ENCODE measurements at places on chromosomes 16 and 17.

DNA sequence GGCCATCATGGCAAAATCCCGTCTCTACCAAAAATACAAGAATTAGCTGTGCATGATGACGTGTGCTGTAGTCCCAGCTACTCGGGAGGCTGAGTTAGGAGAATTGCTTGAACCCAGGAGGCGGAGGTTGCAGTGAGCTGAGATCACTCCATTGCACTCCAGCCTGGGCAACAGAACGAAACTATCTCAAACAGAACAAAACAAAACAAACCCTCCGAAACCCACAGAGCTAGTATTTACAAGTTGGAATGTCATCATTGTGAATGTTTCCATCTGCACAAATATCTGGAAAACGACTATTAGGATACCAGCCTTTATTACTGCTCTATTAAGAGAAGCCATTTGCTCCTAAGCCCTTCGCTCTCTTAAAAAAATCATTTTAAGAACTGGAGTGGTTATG lies 26.0 kb downstream of the SMARCE1 start:
- no peak for DNase-seq

GRCh38 chr17:70144260-70144846 lies 25.0 kb upstream of the KCNJ2 start:
- DNase-seq: no peak

GRCh38 chr17:80816241-80817103 lies 175.2 kb upstream of the CHMP6 start:
- DNase-seq: no peak

- DNase-seq: peak; percentile 75
Observed at GRCh38 chr17:76623271-76624146, 20.0 kb downstream of the ST6GALNAC1 start.

DNA sequence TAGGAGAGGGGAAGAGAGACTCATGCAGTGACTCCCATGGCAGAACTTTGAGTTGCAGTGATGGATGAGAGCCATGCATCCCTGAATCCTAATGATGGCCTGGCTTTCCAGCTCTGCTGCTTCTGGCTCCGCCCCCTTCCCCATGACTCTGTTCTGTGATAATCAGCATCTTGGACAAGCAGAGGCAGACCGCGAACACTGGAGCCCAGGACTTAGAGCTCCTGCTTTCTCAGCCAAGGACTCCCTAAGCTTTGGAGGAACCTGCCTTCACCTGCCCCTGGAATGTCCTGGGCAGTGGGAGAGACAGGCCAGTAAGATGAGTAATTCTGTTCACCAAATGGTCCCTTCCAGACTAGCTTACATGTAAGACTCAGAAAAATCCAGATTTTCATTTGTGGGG lies 12.5 kb downstream of the CCDC92B start:
- DNase-seq: no peak

- no peak for DNase-seq
Observed at GRCh38 chr16:17357307-17358062, 113.3 kb downstream of the XYLT1 start.

DNA sequence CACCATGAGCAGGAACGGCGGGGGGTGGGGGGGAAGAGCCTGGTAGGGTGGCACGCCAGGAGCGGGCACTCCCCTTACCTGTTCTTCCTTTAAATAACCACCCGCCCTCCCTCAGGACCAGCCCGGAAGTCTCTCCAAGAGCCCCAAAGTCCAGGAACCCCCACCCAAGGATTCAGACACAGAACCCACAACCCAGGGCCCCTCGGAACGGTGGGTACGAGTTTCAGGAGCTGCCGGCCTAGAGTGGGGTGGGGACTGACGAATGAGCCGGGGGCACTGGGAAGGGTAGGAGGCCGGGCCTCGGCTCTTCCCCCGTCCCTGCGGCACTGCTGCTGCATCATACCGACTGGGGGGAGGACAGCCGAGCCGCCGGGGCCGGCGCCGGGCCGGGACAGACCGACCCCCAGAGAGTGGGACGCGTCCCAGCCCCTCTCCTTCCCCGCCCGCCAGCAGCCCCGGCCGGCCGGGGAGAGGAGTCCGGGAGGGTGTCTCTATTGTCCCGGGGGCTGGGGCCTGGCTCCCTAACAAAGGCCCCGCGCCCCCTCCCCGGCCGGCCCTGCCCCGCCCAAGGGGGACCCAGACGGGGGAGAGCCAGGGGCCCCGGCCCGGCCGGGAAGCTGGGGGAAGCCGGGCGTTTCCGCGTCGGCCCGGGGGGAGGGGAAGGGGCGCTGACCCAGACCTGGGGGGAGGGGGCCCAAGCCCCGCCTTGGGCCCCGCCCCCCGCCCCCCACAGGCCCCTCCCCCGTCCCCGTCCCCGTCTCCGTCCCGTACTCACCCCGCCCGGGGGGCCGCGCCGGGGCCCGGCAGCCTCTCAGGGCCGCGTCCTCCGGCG lies 747 bp downstream of the ATXN7L3 start:
- no peak for DNase-seq

- no peak for DNase-seq
Observed at GRCh38 chr17:66468241-66469087, 166.1 kb downstream of the PRKCA start.

GRCh38 chr17:80349151-80349651 lies 65.8 kb upstream of the ENDOV start:
- no peak for DNase-seq

GRCh38 chr17:31823014-31823413 lies 36.0 kb downstream of the COPRS start:
- DNase-seq: no peak

- no peak for DNase-seq
Observed at GRCh38 chr17:39352511-39352910, 48.9 kb downstream of the FBXL20 start.

DNA sequence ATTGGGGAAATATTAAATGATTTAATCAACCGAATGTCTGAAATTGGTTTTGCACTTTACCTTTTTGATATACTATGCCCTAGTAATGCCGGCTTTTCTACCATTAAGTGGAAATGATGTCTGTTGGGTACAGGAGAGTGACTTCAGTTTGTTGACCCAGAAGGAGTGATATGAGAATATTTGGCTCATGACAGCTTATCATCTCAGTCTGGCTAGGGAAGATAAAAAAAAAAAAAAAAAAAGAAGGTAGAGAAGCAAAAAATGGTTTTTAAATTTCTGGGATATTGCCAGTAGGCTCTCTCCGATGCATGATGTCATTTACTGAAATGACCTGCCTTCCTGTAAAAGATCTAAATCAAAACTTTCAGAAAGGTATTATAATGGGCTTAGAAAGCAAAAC lies 69.0 kb downstream of the CNTNAP4 start:
- no peak for DNase-seq

GRCh38 chr16:76854234-76854633 lies 336.8 kb upstream of the MON1B start:
- DNase-seq: no peak

DNA sequence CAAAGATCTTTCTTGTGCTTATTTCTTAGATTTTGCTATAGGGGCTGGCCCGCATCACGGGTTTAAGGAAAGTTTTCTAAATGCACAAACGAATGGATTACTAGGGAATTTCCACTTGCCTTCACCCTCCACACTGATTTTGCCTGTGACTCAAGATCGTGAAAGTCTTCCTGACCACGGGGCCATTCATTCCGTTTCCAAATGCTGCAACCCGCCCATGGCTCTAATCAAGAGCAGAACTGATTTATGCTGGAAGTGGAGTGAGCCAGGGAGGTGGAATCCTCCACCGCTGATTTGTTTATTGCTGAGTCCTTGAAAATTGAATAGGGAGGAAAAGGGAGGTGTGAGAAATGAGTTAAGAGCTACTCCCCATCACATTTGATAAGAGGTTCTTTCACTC lies 52.4 kb downstream of the CA10 start:
- DNase-seq: no peak

DNA sequence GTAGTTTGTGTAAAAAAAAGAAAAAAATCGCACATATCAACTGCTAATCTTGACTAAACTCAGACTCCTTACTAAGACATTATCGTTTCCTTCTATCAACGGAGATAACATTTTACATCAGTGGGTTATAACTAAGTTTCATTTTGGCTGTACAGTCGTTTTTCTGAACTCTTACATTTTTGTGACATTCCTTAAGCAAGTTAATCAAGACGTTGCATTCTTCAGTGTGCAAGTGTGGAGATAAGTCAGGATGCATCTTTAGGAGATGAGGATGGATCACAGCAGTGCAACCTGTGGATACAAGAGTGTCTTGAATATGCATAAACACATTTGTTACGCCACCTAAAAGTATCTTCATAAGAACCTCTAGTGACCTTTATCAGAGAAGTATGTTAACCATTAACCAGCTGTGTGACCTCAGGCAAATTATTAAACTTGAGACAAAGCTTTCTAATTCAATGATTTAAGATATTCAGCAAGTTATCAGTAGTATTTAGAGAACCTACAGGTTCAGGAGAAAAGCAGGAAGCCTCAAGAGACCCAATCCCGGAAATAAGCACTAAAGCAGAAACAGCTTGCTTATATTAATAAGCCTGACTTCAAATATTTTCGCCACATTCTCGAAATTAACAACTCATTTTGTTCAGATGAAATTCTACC lies 9.4 kb downstream of the CMC2 start:
- DNase-seq: no peak

- no peak for DNase-seq
Observed at GRCh38 chr16:57574646-57575467, 32.4 kb downstream of the ADGRG5 start.

DNA sequence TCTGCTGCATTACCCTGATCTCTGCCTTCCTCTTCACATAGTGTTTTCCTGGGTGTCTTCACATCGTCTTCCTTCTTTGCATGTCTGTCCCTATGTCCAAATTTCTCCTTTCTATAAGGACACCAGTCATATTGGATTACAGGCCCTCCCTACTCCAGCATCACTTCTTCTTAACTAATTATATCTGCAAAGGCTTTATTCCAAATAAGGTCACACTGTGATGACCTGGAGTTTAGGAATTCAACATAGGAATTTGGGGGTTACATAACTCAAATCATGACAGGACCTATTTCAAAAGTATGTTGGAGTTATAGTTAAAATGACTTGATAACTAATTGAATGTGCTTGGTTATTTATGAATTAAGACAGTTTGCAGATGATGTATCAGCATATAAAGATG lies 490.5 kb upstream of the ERCC4 start:
- no peak for DNase-seq

GRCh38 chr17:36877771-36878170 lies 59.5 kb upstream of the LHX1 start:
- no peak for DNase-seq

DNA sequence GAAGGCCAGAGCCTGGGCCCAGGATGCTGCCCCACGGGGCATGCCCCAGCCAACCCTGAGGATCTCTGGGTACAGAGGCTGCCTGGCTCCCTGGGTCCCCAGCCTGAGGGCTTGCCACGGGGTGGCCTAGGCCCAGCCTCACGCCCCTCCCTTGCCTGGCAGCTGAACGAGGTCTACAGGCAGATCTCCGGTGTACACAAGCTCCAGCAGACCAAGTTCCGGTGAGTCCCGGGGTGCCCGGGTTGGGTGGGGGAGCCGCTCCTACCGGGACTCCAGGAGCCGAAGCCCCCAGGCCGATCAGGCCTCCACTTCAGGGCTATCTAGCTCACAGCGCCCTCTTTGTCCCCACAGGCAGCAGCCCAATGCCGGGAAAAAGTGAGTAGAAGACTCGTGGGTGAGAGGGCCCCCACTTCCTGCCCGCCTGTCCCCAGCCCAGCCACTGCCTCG lies 19.4 kb downstream of the ITGB4 start:
- DNase-seq: no peak

DNA sequence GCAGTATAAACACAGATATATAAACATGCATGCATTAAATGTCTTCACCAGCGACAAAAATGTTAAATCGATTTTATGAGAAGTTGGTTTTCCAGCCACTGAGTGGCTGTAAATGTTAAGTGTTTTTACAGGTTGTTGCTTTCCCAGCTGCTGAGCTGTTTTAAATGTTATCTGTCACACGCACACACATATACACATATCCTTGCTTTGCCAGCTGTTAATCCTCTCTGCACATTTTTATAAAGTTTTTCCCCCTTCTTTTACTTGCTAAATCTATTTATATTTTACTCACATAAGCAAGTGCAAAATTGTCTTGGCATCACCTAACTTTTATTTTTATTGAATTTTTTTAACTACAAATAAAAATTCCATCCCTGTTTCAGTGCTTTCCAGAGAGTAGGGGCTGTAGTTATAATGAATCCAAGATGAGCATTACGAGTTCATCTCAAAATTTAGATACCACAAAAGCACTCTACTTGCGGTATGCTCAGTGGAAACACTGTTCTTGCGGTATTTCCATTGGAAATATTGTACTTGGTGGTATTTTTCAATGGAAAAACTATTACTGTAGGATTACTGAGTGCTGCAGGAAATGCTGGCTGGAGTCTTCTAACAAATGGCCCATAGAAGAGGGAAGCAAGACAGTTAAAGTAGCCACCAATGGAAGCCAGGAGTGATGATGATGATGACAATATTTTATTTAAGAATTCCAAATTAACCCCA lies 124.9 kb upstream of the KCNJ16 start:
- DNase-seq: no peak

DNA sequence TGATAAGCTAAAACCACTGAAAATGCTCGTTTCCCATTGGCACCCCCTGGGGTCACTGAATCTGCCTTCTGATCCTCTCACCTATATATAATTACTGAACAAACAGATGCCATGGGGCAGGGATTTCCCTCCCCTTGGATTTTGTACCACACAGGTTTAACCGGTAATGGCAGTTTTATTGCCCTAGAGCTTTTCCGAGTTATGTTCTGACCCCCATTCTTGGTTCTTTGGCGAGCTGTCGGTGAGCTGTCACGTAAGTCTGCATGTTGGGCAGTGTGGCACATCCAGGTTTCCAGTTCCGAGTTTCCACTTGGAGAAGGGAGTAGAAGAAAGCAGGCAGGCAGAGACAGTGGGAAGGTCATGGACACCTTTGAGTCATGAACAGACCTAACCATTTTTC lies 7.1 kb downstream of the TMEM97 start:
- no peak for DNase-seq

- DNase-seq: no peak
Observed at GRCh38 chr16:49564496-49565229, 191.1 kb downstream of the C16orf78 start.

- no peak for DNase-seq
Observed at GRCh38 chr16:85963753-85964285, 64.9 kb downstream of the IRF8 start.
